ENCODE measurements at places on chromosomes 7 and 10. TPM values are rescaled to one million over a fixed set of nuclear protein-coding genes. Genes with fewer than 3 reads are reported as not detected.

DNA sequence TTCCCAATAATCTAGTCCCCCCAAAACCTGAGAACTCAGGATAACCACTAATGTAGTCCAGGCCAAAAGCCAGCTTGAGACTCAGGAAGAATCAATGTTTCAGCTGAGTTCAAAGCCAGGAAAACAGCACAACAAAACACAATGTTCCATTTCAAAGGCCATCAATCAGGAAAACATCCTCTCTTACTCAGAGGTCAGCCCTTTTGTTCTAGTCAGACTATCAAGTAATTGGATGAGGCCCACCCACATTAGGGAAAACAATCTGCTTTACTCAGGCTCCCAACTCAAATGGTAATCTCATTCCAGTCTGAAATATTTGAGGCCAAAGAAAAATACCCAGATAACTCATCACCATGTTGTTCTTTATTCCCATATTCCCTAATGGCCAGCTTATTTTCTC, 152.2 kb downstream of the SDHAF3 start:
- no peak overlapping the region for H3K27ac ChIP-seq
- no peaks in the 10 kb centered on the region for H3K36me3 ChIP-seq
- H3K27me3 ChIP-seq, result no peaks in the 10 kb centered on the region

- H3K27ac ChIP-seq, result no peak overlapping the region
- H3K36me3 ChIP-seq, result no peaks in the 10 kb centered on the region
- DNase-seq, result no peak
- H3K4me1 ChIP-seq, result no peaks in the 10 kb centered on the region
- no peak overlapping the region for H3K4me3 ChIP-seq
Measured at GRCh38 chr7:88111140-88111743, 108.6 kb downstream of the SRI start.

DNA sequence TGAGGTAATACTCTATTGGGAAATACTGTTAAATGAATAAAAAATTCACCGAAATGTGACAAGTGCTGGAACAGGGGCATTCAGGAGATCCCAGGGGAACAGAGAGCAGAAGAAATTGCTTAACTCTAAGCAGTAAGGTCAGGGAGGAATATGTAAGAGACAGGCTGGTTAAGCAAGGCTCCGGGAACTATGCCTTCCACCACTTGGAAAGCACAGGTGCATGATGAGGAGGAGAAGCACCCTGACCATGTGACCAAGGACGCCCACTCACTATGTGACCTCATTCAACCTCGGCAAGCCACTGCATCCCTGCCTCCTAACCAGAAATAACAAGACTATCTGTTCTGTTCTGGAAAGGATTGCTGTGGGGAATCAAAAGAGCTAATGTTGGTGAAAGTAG, 218.4 kb downstream of the ELMO1 start:
- no peak overlapping the region for H3K27ac ChIP-seq
- peaks cover 11% of the 10 kb centered on the region for H3K27me3 ChIP-seq
- no peaks in the 10 kb centered on the region for H3K36me3 ChIP-seq

DNA sequence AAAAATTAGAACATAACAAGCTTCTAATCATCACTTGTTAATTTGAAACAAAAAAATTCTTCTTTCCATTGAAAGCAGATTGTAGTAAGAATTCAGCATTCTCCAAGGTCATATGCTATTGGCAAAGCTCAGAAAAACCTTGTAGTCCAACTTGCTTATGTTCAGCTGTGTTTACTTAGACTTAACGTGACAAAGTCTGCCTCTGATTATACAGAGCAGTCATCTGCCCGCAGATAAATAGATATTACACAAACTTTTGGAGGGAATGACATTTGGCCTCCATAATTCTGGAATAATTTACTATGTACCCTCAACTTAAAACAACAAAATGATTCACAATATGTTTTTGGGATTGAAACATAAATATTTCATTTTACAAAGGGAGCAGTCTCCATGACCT, 45.8 kb downstream of the MKX start:
- H3K36me3 ChIP-seq, result no peaks in the 10 kb centered on the region
- peaks cover 4% of the 10 kb centered on the region for H3K27me3 ChIP-seq
- H3K4me1 ChIP-seq, result peaks cover 9% of the 10 kb centered on the region
- H3K4me3 ChIP-seq, result no peak overlapping the region
- DNase-seq, result no peak

DNA sequence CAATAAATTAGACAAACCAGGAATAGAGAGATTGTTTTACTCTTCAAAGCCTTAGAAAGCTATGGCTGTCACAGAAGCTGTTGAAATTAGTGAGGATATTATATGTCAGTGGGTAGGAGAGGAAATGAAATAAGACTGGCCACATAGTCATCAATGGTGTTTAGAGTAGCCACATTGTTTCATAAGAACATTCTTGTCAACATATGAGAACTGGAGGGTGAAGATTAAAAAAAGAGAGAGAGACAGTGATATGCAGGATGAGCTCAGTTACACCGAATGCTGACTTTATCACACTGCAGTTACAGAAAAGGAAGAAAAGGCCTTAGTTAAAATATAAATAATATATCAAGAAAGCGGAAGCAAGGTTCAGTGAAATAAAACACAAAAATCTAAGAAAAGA, 412.0 kb downstream of the CNTNAP2 start:
- DNase-seq, result no peak
- H3K36me3 ChIP-seq, result no peaks in the 10 kb centered on the region
- H3K27ac ChIP-seq, result no peak overlapping the region
- no peak overlapping the region for H3K4me3 ChIP-seq
- H3K27me3 ChIP-seq, result peaks cover 3% of the 10 kb centered on the region

DNA sequence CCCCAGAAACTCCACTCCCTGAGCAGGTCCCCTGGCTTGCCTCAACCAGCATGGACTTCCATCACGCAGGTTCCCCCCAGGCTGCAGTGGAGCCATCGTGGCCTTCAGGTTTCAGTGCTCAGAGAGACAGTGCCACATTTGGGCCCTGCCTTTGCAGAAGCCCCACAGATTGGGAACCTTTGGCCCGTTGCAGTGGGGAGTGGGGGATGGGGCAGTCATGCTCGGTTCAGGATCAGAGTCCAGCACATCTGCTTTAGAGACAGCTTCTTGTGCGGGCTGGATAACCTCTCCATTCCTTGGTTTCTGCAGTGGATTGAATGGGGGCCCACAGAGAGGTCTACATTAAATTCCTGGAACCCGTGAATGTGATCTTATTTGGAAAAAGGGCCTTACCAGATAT, 183.9 kb downstream of the EBF3 start:
- H3K27me3 ChIP-seq, result no peaks in the 10 kb centered on the region
- DNase-seq, result no peak
- H3K36me3 ChIP-seq, result no peaks in the 10 kb centered on the region
- no peak overlapping the region for H3K27ac ChIP-seq

DNA sequence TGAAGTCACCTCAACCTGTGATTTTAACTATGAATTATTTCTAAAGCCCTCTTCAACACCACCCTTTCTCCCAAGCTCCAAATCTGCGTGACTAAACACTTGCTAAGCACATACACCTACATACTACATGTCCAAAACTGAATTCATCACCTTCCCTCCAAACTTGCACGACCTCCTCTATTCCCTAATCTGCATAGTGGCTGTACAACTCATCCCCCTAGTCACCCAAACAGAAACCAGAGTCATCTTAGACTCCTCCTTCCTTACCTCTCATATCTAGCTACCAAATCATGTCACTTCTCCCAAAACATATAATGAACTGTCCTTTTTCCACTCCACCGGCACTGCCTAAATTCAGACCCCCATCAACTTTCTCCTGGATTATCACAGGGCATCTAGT, 16.2 kb downstream of the ARHGAP21 start:
- no peak overlapping the region for H3K27ac ChIP-seq
- H3K36me3 ChIP-seq, result peaks cover 1% of the 10 kb centered on the region
- H3K4me1 ChIP-seq, result peaks cover 10% of the 10 kb centered on the region
- DNase-seq, result no peak

DNA sequence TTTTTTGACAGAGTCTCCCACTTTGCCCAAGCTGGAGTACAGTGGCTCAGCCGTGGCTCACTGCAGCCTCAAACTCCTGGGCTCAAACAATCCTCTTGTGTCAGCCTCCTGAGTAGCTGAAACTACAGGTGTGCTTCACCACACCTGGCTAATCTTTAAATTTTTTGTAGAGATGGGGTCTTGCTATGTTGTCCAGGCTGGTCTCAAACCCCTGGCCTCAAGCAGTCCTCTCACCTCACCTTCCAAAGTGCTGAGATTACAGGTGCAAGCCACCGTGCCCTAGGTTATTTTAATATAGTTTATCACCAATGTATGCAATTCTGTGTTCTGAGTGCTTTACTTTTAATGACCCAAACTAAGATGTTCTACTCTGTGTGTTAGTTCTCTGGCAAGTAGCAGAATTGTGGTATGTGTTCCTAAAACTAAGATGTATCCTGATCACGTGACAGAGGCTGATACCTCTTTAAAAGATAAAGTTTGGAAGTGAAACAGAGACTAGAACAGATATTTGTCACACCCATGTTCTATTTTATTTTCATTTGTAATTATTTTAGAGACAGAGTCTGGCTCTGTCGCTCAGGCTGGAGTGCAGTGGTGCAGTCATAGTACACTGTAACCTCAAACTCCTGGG, 22.1 kb upstream of the PFKFB3 start:
- H3K27ac ChIP-seq, result no peak overlapping the region
- DNase-seq, result no peak
- peaks cover 2% of the 10 kb centered on the region for H3K27me3 ChIP-seq
- H3K4me3 ChIP-seq, result no peak overlapping the region
- no peaks in the 10 kb centered on the region for H3K36me3 ChIP-seq

DNA sequence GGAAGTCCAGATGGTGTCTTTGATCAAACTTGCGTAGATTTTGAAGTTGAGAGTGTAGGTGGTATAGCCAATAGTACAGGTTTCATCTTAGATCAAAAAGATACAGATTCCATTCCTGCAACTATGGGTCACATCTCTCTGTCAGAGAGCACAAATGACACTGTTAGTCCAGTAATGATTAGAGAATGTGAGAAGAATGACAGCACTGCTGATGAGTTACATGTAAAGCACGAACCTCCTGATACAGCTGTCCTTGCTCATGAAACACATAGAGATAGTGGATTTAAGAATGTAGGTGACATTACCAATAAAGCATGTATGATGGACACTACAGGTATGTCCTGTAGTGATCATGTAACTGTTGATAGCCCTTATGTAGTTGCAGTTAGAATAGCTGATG, 59.1 kb downstream of the LOXL4 start:
- peaks cover 8% of the 10 kb centered on the region for H3K4me1 ChIP-seq
- peaks cover 17% of the 10 kb centered on the region for H3K36me3 ChIP-seq
- no peaks in the 10 kb centered on the region for H3K27me3 ChIP-seq
- DNase-seq, result no peak
- no peak overlapping the region for H3K4me3 ChIP-seq

DNA sequence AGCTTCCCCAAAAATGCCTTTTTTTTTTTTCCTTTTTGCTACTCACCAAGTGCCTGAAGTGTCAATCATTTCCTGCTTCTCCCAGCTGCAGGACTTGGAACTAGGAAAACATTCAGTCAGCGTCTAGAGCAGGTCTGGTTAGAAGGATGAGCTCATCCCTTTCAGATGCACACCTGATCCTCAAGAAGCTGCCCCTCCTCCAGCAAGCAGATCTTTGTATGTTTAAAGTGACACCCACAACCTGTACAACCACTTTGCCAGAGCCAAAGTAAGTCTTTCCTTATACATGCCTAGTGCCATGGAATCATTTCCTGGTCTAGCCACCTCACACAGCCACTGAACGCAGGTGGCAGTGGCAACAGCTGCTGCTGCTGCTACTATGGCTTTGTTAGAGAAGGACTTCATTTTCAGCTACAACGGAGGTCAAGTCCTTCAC, 10.4 kb upstream of the USP54 start:
- peaks cover 8% of the 10 kb centered on the region for H3K4me1 ChIP-seq
- H3K36me3 ChIP-seq, result peaks cover 7% of the 10 kb centered on the region
- no peak overlapping the region for H3K4me3 ChIP-seq
- no peaks in the 10 kb centered on the region for H3K27me3 ChIP-seq
- no peak for DNase-seq
- H3K27ac ChIP-seq, result peak overlapping the region; percentile 30

DNA sequence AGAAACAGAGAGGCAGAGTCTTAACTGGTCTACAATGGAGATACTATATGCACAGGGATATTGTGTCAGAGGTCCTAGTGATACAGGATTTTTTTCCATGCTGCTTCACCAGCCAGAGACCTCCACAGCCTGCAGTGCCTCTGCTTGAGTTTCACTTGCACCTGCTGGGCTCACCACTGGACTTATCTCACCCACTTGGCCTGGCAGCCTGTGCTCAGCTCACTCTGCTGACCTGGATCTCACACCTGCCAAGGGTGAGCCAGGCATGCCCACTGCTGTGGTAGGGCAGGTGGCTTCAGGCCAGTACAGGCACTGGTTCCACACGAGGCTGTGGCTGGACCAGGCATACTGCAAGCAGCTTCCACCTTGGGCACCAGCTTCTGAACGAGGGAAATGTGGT, 36.6 kb downstream of the PNLIPRP3 start:
- DNase-seq, result no peak
- no peak overlapping the region for H3K4me3 ChIP-seq
- peaks cover 5% of the 10 kb centered on the region for H3K4me1 ChIP-seq
- no peaks in the 10 kb centered on the region for H3K36me3 ChIP-seq
- no peak overlapping the region for H3K27ac ChIP-seq

- peaks cover 22% of the 10 kb centered on the region for H3K36me3 ChIP-seq
- H3K4me1 ChIP-seq, result peaks cover 8% of the 10 kb centered on the region
- H3K27ac ChIP-seq, result no peak overlapping the region
Measured at GRCh38 chr7:129607471-129608120, 3.9 kb upstream of the NRF1 start.

GRCh38 chr7:18013936-18014335, 13.7 kb downstream of the PRPS1L1 start:
- H3K27me3 ChIP-seq, result peaks cover 9% of the 10 kb centered on the region
- no peak overlapping the region for H3K4me3 ChIP-seq
- H3K27ac ChIP-seq, result no peak overlapping the region
- peaks cover 2% of the 10 kb centered on the region for H3K4me1 ChIP-seq
- no peak for DNase-seq

DNA sequence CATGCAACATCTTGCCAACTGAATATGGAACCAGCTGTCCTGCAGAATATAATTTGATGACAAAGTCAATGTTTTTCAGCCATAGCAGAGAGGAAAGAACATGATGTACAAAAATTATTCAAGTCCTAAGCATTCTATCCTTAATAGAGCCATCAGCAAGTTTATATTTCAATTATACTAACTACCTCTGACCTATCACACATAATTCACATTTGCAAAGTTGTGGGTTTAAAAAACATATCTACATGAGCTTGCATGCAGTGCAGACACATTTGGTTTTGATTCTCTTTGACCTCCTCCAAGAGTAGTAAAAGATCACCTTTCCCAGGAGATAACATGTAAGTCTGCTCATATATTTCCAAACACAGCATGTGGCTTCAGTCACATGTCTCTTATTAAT, 126.0 kb upstream of the FGFR2 start:
- no peaks in the 10 kb centered on the region for H3K4me1 ChIP-seq
- no peaks in the 10 kb centered on the region for H3K36me3 ChIP-seq
- H3K27me3 ChIP-seq, result no peaks in the 10 kb centered on the region
- no peak overlapping the region for H3K27ac ChIP-seq
- DNase-seq, result no peak

- no peak overlapping the region for H3K27ac ChIP-seq
- no peak overlapping the region for H3K4me3 ChIP-seq
- H3K4me1 ChIP-seq, result no peaks in the 10 kb centered on the region
- DNase-seq, result no peak
- no peaks in the 10 kb centered on the region for H3K27me3 ChIP-seq
- H3K36me3 ChIP-seq, result no peaks in the 10 kb centered on the region
Measured at GRCh38 chr10:99854860-99855259, 72.4 kb downstream of the ABCC2 start.

PTN gene
- 179 TPM for total RNA-seq

PCLO gene
- 6.0 TPM for total RNA-seq

NPSR1 gene
- not detected for total RNA-seq

NME8 gene
- total RNA-seq, result 0.86 TPM

CRHR2 gene
- total RNA-seq, result not detected
